ENCODE measurements at places on chromosomes 6 and 20.

- no peak for DNase-seq
These were observed 16.1 kb upstream of the UNC93A start for GRCh38 chr6:167275001-167275400.

GRCh38 chr6:133888929-133889556 is at the start of gene TCF21:
TCF21 (plus strand) TSS chr6:133889113; CDS start chr6:133889398, 285 bp downstream.
- DNase-seq = no peak

GRCh38 chr6:41336824-41337223 is 1.4 kb downstream of the NCR2 start:
- no peak for DNase-seq

DNA sequence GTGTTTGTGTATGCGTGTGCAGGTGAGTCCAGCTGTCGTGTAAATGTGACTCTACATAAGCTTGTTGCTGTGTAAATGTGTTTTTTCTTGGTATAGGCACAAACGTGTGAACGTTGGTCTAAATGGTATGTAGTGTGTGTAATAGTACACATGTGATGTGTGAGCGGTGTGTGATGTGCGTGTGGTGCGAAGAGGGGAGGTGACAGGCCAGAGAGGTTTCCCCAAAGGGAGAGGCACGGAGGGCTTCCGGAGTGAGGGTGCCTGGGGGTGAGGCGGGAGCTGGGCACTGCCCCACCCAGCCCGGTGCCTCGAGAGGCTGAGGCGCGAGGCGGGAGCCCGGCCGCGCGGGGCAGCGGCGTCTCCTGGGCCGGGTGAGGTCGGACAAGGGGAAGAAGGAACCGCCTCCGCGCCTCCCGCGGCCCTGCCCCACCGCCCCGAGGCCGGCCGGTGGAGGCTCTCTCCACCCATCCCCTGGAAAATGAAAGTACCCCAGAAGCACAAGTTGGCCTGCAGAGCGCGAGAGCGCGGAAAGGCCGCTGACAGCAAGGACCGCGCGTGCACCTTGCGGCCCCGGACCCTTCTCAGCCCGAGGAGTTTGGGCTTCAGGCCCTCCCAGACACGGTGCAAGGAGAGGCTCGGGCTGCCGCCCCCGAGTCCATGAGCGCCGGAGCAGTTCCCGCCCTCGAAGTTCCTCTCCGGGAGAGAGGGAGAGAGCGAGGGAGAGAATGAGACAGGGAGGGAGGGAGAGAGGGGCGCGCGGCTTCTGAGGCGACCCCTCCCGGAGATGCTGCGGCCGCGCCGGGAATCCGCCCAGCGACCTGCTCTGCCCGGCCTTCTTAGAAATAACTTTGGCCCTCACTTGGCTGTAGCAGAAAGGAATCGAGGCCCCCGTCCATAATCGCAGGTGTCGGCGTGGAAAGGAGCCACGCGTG is 43.2 kb upstream of the OSTM1 start:
- no peak for DNase-seq

DNA sequence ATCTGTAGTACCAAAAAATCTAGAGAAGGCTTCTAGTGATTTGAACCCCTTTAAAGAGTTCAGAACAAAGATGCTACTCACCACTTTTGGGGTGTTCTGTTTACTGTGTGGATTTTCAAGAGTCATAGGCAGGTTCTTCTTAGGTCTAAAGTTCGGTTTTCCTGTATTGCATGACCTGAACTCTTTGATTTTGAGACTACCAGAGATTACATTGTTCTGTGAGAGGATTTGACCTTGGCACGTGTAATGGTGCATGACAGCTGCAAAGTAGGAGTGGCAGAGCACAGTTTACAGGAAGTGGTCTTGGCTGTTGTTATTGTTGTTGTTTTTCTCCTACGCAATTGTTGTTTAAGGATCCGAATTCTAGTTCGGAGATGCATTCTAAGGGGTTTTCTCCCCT is 592.7 kb downstream of the EPHA7 start:
- no peak for DNase-seq

- no peak for DNase-seq
These were observed 21.0 kb downstream of the ARG1 start for GRCh38 chr6:131594074-131594473.

- no peak for DNase-seq
These were observed 217.3 kb downstream of the ATXN1 start for GRCh38 chr6:16544006-16544405.

DNA sequence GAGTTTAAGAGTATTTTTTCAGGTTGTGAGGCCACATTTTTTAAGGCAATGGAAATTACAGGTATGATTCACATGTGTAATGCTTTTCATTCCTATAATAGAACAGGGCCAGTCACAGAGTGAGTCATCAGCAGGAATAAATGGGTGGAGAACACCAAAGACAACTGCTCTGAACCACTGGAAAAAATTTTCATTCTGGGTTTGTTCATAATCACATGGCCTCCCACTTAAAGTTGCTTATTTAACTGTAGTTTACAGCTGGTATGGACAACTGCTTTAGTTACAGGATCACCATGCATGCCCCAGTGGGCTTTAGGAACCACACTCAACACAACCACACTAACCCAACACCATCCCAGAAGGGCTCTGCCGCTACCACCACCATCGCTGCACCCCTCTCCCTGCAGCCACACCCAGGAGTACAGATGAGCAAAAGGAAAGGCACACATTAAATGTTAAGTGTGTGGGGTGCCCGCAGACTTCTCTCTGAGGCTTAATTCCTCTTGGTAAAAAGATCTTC is 107.0 kb upstream of the DST start:
- no peak for DNase-seq

- no peak for DNase-seq
These were observed 18.7 kb downstream of the TM9SF4 start for GRCh38 chr20:32128167-32128566.

- DNase-seq = no peak
These were observed 32.5 kb downstream of the MUC22 start for GRCh38 chr6:31042806-31043205.

- DNase-seq = peak; percentile 51
These were observed 560 bp downstream of the YTHDF1 start for GRCh38 chr20:63215101-63216040.

GRCh38 chr6:19331089-19331488 is 506.1 kb upstream of the ID4 start:
- DNase-seq = no peak

- DNase-seq = peak; percentile 27
These were observed 14.9 kb downstream of the CST3 start for GRCh38 chr20:23622839-23623343.

GRCh38 chr20:1841554-1842140 is 53.6 kb upstream of the SIRPA start:
- DNase-seq = no peak

DNA sequence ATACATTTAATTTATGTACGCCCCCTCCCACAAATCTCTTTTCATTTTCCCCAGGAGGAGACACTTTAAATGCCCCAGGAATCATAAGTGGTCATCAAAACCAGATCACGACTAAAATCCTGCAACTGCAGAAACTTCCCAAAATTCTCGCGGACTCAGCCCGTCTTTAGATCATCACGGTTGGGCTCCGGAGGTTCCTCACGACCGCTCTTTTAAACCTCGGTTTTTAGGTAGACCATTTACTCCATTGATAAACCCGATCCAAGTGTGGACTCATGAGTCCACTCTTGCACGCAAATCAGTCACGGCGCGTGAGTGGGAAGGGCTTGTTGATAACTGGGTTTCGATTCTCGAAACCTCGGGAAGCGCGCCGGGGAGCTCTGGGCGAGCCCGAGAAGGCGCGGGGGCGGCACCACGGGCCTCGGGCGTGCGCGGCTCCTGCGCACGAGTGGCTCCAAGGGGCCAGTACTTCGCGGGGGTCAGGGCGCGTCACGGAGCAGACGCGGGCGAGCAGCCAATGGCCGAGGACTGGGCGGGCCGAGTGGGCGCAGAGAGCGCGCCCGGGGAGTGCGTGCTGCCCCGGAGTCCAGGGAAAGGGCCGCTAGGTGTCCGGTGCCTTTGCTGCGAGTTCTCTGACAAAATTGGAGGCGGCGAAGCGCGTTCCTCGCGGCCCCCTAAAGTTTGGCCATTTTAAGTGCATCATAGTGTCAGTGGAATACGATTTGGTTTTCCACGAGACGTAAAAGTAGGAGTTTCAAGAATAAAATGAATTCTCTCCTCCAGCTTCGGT is 635 bp upstream of the TENT5A start:
- DNase-seq = peak; percentile 39

- no peak for DNase-seq
These were observed 43.0 kb downstream of the VEGFA start for GRCh38 chr6:43812850-43813578.

GRCh38 chr6:116008470-116009243 is 52.0 kb downstream of the FRK start:
- DNase-seq = no peak

DNA sequence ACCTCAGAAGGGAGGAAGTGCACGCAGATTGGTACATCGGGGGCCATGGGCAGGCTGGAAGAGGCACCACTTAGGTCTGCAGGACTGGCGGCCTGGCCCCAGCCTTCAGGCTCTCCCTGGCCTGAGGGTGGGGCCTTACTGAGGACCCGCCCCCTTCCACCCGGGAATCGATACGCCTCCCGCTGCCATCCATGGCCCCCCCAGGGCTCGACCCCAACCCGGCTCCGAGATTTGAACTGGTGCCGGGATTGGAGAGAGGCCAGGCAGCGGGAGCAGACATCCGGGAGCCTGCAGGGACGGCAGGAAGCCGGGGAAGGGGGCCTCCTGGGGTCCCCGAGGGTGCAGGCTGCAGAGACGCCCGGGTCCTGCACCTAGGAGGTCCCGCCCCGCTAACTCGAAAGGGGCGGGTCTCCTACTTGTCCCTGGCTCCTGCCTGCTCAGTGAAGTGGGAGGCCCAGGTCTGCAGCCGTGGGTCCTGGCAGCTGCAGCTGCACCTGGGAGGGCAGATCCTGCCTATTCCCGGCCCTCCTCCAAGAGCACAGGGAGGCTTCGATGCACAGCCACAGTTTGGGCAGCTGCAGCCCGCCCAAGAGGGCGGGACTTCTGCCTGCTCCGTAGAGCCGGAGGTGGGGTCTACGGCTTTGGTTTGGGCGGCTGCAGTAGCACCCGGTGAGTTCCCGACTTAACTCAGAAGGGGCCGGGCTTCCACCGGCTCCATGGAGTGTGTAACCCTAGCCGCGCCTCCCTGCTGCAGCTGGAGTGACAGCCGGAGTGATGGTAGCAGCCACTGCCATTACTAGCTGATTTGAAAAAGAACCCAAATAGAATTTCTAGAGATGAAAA is 35.2 kb upstream of the TBC1D22B start:
- peak; percentile 70 for DNase-seq

DNA sequence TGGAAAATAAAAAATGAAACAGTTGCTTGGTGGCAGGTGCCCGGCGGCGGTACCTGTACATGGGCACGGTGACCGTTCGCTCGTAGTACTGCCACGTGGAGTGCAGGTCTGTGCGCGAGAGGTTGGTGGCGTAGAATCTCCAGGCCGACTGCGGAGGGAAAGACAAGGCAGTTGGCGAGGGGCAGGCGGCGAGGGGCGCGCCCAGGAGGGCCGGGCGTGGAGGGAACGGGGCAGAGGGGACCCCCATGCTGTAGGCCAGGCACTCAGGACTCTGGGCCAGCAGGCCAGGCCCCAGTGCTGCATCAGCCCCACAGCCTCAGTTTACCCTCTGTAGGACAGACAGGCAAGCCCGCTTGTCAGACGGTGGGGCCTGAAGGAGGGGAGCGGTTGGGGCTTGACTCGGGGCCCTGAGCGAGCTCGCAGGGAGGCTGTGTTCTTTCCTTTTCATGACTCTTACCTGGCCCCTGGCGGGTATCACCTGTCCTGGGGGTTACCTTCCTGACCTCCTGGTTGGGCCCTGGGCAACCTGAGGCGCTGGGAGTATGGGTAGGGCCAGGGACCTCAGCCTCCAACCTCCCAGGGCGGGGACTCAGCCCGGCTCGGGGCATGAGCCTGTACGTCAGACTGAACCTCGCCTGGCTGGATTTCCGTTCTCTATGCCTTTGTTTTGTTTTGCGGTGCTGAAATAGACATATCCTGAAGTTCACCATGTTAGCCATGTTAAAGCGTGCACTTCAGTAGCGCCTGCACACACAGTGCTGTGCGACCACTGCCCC is 38.5 kb downstream of the KCNQ2 start:
- DNase-seq = no peak

GRCh38 chr6:12203001-12203400 is 87.2 kb upstream of the EDN1 start:
- DNase-seq = no peak

- DNase-seq = no peak
These were observed 162.2 kb upstream of the NT5E start for GRCh38 chr6:85287654-85288053.

DNA sequence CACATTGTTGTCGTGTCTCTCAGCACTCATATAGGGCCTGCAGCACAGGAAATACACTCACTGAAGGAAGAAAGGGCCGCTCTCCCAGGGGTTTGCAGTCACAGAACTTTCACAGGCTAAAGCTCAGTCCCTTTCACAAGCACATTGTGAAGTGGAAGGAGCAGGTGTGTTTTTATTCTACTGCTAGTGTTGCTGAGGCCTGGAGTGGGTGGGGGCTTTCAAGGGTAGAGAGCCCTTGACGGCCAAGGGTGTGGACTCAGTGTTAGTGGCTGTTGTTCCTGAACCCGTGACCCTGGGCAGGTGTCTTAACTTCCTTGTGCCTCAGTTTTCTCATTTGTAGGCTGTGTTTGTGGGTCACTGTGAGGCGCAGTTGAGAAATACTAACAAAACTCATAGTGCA is 66.2 kb upstream of the SLC22A1 start:
- no peak for DNase-seq

DNA sequence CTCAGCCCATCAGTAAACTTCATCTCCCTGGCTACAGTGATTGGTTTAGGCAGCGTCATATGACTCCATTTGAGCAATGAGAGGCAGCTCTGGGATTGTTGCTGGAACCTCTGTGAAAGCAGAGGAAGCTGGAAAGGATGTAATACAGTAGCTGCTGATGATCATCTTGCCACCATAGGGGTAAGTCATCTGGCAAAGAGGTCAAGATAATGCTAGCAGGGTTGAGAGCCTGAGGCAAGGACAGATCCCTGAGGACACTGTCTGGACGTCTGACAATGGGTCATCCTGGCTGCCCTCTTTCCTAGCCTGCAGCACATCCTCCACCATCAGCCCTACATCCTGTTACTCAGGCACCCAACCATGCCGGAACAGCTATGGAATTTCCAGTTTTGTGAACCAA is 25.5 kb upstream of the FKBP1A start:
- DNase-seq = no peak

GRCh38 chr20:210809-211502 is 16.1 kb upstream of the DEFB129 start:
- DNase-seq = no peak

DNA sequence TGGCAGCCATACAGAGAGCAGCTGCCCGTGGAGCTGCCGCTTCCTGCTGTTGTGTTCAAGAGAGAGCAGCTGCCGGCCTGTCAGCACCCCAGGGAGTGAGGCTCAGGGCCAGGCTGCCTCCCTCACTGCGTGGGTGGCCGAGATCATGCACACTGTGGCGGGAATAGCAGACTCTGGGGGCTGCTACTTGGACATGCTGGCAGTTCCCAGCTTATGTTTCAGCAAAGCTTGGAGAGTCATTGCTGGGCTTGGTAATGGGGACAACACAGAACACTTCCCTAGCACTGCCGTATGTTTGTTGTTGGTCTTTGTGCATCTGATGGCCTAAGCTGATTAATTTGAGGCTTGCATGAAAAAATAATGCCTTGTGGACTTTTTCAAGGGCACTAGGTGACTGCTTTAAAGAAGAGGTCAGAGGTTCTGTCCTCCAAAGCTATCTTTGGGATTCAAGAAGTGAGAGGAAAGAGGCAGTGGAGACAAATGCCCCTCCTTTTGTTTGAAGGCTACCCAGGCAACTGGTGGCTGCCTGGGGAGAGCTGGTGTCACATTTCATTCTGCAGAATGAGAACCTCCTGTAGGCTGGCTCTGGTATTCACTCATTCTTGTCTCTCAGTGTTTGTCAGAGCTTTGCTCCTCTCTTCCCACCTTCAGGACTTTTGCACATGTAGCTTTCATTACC is 18.8 kb downstream of the MRAP2 start:
- DNase-seq = no peak
